ENCODE measurements at places on chromosomes 11 and 22. TPM values are rescaled to one million over a fixed set of nuclear protein-coding genes. Genes with fewer than 3 reads are reported as not detected.

GRCh38 chr22:42654436-42655073, 5.4 kb upstream of the CYB5R3 start:
- no peak for ATAC-seq

The TSPAN18 gene
- 32.7 TPM for total RNA-seq

DNA sequence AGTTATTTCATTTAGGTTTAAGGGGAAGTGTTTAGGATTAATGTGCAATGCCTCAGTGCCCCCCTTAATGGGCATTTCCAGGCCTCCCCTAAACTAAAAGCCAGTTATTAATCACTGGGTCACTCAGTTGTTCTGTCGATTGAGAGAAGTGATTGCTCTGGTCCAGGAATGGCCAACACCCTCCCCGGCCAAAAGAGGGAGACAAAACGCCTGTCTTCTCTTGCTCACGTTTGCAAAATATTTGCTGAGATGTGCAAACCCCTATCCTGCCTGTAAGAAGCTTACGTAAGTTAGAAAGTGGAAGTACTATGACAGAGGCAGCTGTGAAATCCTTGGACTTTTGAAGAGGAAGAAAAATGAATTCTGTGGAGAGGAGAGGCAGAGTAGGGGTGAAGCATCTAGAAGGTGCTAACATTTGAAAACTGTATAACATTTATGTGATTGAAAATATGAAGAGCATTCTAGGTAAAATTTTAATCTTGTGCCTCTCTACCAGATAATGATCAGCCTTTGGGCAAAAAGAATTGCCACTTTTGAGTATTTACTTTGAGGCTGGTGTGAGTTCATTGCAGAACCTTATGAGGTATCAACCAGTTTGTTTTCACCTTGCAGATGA, 37.7 kb downstream of the NTM start:
- ATAC-seq: peak; percentile 69

DNA sequence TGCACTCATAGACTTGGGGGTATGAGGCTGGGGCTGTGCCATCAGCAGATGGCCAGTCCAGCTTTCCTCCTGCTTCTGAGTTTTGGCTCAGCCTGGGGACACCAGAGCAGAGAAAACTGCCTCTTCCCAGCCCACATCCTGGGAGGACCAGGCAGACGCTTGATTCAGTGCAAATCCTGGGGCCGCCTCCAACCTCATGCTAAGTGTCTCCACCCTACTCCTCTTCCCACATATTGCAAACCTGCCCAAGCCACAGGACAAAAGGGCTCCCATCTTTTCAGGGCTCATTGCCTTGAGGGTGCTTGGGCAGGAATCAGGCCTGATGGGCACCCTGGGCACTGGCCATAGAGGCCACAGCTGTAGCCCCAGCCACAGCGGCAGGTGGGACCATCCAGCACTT, 79.7 kb upstream of the SHANK2 start:
- ATAC-seq: no peak

The IGSF22 gene
- not detected for total RNA-seq

The OR52H1 gene
- total RNA-seq: 0.54 TPM

DNA sequence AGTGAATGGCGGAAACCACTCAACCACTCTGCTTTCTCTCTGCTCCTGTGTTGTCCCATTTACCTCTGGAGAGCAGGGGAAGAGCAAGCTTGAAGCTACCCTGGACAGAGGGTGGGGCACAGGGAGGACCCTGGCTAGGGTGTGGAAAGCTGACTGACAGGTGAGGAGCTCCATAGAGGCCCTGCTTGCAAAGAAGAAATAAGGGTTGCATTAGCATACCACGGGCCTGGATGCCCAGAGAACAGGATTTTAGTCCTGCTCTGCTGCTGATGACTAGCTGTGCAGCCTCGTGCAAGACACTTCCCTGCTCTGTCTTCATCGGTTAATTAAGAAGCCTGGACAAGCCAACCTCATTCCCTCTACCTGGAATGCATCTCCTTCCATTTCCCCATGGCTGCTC, 135.0 kb downstream of the BUD13 start:
- ATAC-seq: no peak

DNA sequence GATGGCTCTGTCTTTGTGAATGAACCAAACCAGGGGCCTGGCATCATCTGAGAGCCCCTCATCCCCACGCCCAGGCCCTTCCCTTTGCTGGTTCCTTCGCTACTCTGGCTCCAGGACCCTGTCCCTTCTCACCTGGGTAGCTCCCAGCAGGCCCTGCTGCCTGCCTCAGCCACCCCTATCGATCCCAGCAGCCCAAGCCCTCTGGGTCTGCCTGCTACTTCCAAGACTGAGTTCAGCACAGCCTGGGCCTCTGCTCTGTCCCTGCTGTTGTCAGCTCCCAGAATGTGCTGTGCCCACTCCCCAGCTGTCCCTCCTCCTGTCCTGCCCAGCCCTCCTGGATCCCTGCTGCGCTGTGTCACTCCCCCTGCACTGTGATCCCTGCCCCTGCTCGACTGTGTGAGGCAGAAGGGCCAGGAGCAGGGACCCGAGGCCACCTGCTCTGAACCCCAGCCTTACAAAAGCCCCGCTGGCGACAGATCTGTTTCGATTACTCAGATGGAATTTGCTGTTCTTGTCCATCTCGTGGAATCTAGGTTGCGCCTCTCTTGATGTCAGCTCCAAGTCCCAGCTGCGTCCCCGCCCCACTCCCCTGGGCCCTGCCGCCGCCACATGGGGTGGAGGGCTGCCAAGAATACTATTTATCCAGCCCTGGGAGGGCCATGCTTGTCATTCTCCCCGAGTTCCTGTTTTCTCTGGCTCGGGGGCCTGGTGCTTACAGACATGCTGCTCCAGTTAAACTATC, 13.0 kb downstream of the MRPL21 start:
- ATAC-seq: peak; percentile 92

GRCh38 chr11:104625246-104625645, 273.0 kb downstream of the CASP12 start:
- no peak for ATAC-seq

DNA sequence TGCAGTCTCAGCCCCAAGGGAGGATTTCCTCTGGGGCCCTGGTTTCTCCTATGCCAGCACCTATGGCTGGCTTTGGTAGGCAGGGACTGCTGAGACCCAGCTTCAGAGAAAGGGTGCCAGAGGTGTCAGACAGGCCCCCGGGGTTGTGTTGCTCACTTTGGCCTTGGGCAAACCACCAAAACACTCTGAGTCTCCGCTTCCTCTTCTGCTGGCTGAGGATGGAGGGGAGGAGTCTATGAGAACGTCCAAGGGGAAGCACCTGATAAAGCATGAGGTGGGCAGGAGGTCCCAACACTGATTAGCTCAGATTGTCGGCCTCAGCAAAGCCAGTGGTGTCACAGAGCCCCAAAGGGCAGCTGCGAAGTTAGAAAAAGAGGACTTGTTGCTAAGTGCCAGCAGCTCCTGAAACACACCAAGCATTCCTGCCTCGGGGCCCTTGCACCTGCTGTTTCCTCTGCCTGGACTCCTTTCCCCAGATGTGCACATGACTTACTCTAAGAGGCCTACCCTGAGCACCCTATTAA, 10.5 kb downstream of the SMTNL1 start:
- no peak for ATAC-seq

DNA sequence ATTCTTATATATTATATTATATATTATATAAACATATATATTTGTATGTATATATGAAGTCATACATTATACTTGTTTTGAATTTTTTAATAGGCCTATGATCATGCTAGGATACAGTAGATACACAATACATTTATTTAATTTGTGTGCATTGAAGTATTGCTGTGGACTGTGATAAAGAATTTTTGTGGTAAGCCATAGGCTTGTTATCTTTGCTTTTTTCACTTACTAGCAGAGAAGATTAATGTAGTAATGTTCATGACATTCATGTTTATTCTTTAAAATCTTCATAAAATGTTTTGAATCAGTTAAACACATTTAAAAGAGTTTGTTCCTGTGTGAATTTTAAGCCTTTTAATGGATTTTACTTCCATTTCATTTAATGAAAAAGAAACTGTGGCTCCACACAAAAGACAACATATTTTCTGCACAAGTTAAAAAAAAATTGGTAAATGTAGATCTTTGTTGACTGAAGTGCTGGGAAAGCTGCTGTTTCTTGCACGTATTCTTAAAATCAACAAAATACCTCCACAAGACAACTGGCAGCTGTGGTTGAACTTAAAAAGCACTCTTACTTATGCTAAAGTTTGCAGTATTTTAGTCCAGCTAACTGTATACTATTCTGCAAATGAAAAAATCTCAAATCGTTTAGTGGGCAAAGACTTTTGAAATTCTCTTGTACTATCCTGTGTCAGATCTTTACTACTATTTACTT, 156.2 kb downstream of the TMEM135 start:
- ATAC-seq: no peak

The FGF3 gene
- not detected for total RNA-seq

GRCh38 chr11:17015627-17016126, 1.5 kb upstream of the PLEKHA7 start:
- ATAC-seq: no peak

The MUC6 gene
- not detected for total RNA-seq

- no peak for ATAC-seq
Observed at GRCh38 chr11:63564784-63565350, 1.7 kb upstream of the PLAAT2 start.

GRCh38 chr22:30423301-30423958, 2.1 kb upstream of the MTFP1 start:
- peak; percentile 65 for ATAC-seq

The GGT5 gene
- total RNA-seq: 32.8 TPM

The IL10RA gene
- total RNA-seq: 16.7 TPM

GRCh38 chr11:83070731-83071566, 748 bp downstream of the RAB30 start:
- ATAC-seq: peak; percentile 8

GRCh38 chr22:49005557-49005956, 822.1 kb downstream of the BRD1 start:
- no peak for ATAC-seq

The PLCB3 gene
- total RNA-seq: 33.2 TPM

Data from gastroesophageal sphincter (tissue), 4 donors.